ENCODE measurements at places on chromosomes 12 and 14.

- no peak for DNase-seq
These were observed 576.0 kb downstream of the NRXN3 start for GRCh38 chr14:78746086-78746595.

DNA sequence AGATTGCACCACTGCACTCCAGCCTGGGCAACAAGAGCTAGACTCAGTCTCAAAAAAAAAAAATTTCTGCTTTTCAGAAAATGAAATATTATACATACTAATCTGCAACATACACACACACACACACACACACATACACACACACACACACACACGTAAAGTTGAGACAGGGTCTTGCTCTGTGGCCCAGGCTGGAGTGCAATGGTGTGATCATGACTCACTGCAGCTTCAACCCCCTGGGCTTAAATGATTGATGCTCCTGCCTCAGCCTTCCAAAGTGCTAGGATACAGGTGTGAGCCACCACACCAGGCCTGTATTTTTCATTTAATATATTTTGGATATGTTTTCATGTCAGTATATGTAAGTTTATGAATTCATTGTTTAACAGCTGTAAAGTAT, 18.8 kb upstream of the WDR20 start:
- no peak for DNase-seq

DNA sequence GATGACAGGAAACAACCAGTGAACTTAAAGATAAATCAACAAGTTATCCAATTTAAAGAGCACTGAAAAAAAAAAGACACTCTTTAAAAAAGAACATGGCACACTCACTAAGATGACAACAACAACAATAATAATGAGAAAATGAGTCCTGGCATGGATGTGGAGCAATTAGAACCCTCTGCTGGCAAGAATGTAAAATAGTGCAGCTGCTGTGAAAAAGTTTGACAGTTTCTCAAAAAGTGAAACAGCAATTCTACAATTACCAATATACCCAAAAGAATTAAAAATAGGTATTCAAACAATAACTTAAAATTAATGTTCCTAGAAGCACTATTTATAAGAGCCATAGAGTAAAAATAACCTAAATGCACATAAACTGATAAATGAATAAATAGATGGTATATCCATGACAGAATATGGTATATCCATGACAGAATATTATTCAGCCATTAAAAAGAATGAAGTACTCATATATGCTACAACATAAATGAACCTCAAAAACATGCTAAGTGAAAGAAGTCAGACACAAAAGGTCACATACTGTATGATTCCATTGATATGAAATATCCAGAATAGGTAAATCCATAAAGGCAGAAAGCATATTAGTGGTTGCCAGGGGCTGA, 49.1 kb upstream of the GPHB5 start:
- DNase-seq, result no peak

DNA sequence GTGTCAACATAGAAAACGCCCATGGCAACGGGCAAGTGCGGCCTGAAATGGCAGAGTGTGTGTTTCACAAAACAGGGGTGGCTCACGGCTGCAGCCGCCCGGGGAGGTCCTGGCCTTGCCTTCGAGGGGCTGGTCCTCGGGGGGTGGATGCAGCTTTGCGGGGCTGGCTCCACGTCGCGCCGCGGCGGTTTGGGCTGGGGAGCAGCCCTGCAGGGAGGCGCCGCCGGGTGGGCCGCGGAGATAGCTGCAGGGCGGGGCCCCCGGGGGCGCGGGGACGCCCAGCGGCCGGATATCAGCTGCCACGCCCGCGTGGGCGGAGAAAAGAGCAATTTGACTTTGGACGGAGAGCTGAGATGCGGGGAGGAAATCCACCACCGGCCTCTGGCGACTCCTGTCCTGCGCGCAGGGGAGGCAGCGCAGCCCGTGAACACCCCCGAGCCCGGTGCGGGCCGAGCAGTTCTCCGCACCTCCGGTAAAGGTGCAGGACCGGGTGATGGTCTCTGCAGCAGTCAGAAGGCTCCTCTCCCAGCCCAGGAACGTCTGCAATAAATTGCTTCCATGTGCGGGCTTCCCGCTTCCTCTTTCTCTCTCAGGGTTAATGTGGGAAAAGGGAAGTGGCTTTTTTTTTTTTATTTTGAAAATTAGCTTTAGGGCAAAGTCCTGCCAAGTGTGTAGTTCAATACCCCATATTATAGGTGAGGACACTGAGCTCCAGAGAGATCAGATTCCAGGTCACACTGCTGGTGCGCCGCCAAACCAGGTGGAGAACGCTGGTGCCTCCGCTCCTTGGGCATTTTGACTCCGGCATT, 110.5 kb downstream of the ARF6 start:
- DNase-seq, result no peak

DNA sequence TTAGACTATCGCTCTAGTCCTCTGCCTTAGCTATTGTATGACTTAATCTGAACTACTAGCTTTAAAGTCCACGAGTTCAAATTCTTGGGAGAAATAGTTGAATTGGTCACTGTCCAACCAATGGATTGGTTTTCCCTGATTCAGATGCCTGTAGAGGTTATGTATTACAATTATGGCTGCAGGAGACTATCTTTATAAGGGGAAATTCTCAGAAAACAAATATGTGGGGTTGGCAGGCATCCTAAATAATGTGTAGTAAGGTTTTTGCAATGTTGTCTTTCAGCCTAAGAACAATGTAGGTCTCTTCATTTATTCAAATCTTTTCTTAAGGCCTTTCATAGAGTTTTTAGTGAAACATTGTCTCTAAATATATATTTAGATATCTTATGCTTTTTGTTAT, 26.9 kb downstream of the MYRFL start:
- no peak for DNase-seq

DNA sequence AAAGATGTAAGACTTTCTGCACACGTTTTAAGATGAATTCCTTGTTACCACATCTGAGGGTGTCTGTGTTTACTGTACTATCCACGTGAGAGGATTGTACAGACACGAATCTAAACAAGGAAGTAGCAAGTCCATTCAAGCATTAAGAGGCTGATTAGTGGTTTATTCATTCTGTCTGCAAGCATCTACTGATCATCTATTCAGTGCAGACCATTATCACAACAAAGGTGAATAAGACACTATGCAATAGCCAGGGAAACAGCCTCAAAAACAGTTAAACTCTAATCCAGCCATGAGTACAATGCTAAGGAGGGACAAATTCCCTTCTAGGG, 111.6 kb upstream of the PZP start:
- DNase-seq, result no peak

DNA sequence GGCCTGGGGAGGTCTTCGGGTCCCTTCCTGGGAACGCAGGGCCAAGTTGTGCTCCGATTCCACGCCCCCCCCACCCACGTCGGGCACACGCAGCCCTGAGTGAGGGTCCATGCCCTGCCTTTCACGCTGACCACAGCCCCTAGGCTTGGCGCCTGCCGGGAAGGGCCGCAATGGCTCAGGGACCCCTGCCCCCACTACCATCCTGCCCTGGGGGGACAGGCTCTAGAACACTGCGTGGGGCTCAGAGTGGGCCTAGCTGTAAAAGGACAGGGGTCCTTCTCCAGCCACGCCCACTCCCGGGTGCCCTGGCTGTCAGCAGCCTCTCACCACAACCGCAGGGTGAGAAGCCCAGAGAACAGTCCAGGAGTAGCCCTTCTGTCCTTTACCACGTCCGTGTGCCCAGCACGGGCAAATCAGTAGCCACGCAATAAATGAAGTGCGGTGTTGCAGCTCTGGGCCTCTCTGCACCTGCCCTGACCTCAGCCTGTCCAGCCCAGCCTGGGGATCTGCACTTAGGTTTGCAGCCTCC, 9.4 kb upstream of the GPR68 start:
- DNase-seq, result no peak

GRCh38 chr12:77387214-77387613, 321.8 kb upstream of the E2F7 start:
- no peak for DNase-seq

- no peak for DNase-seq
These were observed 5.4 kb downstream of the KCNH5 start for GRCh38 chr14:63039866-63040265.

DNA sequence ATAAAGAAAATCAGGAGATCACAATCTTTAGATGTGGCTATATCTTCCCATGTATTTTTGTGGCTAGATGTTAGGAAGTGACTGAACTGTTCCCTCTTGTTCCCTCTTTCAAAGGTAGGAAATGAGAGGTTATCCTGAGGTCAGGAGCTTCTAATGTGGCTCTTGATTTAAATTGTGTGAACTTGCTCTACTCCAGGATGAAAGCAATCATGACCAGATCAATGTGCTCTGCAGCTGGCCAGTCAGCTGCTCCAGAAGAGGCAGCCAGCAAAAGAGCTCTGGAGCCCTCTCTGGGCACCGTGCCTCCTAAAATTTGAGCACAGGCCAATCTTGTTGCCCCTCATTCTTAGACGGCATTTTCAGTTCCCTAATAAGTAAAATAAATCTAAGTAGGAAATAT, 32.0 kb downstream of the CDK17 start:
- DNase-seq, result no peak
